Stimulated activated naive CD4-positive, alpha-beta T cell treated with Interleukin-2 at 50 U/mL for 16 hours (primary cell): ENCODE measurements at places on chromosomes 6 and 20.

DNA sequence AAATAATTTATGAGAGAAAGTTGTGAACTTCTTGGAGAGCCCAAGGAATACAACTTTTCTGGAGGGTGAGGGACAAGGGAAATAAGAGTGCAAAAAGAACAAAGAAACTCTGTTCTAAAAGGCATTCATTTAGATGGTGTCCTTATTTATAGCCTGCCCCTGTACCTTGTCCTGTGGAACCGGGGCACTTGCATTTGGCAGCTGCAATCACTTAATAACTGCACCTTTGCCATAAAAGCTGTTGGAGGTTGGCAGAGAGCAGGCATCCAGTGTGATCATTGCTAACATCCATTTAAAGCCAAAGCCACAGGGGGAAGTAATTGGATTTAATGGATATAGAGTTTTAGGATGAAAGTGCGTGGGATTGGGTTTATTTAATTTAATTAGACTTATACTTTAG, 50.8 kb upstream of the SGK1 start:
- no peak for DNase-seq

DNA sequence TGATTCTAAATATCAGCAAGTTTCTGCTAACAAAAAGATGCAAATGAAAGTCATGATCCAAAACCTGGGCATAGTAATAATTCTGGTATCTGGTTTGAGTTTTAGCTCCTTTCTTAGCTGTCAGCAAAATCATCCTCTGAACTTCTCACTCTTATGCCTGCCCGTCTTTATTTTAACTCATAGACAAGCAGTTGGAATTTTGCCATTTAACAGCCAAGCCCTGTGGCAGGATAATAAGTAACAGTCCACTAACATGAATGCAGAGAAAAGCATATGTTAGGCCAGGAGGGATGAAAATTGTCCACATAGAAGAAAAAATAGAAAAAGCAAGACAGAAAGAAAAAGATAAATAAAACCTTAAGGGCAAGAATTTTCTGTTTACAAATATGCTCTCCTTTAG, 170.0 kb upstream of the LAMA2 start:
- DNase-seq: no peak

GRCh38 chr6:17458966-17459365, 65.6 kb downstream of the CAP2 start:
- DNase-seq: no peak

DNA sequence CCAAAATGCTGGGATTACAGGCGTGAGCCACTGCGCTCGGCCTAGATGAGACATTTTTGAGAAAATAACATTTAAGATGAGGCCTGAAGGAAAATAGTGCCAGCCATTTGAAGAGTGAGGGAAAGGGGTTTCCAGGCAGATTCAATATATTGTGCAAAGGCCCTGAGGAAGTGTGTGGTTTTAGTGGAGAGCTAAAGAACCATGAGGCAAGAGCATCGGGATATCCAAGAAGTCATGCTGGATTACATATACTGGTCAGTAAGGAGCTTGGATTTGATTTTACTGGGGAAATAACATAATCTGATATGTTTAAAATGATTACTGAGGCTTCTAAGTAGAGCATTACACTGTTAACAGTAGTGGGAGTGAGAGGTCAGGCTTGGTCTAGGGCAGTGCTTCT, 47.0 kb downstream of the CARMIL1 start:
- no peak for DNase-seq

GRCh38 chr20:62624325-62624690, 18.0 kb upstream of the SLCO4A1 start:
- no peak for DNase-seq

DNA sequence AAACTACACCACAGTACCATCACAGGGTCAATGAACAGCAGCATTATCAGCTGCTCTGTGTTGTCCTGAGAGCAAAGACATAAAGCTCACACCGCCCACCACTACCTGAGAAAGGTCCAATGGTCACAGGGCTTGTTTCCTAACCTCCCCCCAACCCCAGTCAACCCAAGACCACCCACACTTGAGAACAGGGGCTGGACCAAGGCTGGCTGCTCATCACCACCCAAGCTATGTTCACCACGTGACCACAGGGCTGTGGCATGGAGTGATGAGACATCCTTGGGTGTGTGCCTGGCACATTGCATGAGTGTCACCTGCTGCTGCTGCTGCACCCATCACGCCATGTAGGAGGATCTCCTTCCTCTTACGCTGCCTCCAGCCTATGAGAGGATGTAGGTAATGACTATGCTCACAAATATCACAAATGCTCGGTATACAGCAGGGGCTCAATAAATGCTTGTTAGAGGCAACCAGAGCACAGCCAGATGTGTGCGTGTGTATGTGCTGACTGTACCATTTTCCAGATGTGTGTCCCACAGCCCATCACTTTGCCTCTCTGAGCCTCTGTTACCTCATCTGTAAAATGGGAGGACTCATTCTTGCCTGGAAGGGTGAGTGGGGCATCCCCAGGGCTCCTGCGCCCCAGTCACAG, 23.3 kb upstream of the SIRPA start:
- DNase-seq: no peak

GRCh38 chr6:75842732-75843131, 93.7 kb downstream of the MYO6 start:
- DNase-seq: no peak

DNA sequence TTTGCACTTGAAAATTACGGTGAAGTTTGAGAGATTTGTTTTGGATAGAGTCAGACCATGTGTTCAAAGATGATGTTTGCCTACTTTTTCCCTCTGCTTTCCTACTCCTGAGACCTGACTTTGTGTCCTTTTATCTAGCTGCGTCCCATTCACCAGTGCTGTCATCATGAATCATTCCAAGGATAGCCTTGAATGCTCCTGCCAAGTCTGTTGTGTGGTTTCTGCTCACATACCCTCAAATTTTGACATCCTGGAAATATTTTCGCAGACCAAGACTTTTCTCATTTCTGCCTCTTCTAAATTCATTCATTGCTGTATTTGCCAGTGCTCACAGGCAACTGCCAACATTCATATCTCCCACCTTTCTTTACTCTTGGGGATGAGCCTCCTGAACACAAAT, 175.9 kb upstream of the SCGN start:
- no peak for DNase-seq

- DNase-seq: no peak
Observed at GRCh38 chr6:13473768-13474165, 13.6 kb downstream of the GFOD1 start.

- no peak for DNase-seq
Observed at GRCh38 chr20:54131675-54132611, 41.8 kb downstream of the CYP24A1 start.

- no peak for DNase-seq
Observed at GRCh38 chr6:15715060-15715459, 52.2 kb upstream of the DTNBP1 start.

DNA sequence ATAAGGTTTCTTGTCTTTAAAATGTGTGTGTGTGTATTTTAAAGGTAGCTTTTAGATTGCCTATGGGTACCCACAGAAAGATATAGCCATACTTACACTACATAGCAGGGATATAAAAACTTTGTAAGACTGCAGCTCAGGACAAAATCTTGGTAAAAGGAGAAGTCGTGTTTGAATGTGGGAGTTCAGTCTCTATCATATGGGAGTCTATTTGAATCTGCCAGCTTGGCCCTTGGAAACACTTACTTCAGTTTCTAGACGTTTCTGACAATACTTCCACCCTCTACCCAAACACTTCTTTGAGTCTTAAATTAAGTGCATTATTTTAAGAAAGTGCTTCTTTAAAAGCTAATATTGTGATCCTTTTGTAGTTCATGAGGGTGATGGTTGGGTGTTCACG, 155.7 kb downstream of the CARMIL1 start:
- DNase-seq: no peak

DNA sequence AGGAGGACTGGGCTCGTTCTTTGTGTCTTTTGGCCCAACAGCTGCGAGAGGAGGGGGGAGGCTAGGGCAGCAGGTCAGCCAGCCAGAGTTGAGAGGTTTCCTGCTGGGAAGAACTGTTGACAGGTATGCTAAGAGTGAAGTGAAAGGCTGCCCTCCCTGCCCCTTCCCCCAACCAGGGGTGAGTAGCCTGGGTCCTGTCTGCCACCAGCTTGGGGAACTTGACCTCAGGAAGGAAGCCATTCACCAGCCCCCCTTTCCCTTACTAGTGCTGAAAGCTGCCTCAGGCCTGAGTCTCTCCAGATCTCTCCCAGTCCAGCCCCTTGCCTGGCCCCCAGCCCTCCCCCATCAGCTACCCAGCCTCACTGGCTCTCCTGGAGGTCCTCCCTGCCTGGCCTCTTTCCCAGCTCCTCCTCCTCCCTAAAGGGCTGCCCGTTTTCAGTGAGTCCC, 20.7 kb upstream of the ZNF76 start:
- no peak for DNase-seq

DNA sequence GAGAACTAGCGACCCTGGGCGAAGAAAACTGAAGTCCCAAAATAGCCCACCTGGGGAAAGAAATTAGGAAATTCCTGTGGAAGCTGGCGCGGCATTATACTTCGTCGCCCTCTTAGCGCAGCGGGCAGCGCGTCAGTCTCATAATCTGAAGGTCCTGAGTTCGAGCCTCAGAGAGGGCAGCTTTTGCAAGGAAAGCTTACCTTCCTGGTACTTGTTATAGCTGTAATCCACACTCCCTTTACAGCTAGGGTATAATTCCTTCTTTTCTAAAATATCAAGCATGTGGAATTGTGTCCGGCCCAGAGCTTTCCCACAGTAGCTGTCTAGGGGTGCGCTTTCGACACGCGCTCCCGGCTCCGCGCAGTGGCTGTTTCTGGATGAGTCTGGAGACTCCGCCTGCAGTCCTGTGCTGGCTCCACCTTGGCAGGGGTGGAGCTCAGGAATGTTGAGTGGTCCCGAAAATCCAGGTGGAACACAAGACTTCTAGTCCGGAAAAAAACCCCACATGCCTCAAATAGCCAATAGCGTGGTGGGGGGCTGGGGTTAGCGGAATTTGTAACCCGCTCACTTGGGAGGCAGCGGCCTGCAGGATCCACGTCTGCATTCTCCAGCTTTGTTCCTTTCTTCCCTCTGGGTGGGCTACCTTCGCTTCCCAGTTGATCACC, 83.7 kb upstream of the ZNF322 start:
- no peak for DNase-seq

DNA sequence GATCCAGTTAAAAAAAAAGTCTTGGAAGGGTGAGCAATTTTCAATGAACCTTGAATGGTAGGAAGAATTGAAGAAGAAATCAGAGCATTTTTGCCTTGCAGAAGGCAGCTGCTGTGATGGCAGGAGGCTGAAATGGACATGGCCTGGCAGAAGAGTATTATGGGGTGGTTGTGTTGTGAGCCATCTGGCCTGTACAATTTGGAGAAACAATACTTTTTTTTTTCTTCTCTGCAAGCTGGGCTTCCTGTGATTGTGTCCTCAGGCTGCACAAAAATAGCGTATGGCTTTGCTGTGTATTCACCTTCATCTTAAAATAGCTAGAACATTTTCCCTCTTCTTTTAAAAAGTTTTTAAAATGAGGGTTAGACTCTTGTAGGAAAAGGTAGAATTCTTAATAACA, 21.4 kb downstream of the SYCP2L start:
- no peak for DNase-seq

DNA sequence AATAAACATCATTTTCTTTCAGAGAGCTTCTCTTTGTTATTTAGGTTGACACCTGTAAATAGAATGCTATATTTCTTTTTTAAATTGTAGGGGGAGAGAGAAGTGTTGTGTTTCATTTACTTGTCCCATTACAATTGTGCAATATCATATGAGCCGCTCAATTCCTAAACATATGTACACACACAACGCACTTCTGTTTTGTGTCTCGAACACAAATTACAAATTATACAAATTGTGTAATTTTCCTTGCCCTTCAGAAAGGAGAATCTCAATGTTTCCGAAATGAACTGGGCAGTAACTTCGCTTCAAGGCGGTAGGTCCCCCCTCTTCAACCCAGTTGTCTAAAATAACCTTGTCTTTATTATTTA, 2.6 kb upstream of the ABT1 start:
- DNase-seq: no peak

GRCh38 chr6:166707045-166707444, 80.0 kb upstream of the RPS6KA2 start:
- no peak for DNase-seq

DNA sequence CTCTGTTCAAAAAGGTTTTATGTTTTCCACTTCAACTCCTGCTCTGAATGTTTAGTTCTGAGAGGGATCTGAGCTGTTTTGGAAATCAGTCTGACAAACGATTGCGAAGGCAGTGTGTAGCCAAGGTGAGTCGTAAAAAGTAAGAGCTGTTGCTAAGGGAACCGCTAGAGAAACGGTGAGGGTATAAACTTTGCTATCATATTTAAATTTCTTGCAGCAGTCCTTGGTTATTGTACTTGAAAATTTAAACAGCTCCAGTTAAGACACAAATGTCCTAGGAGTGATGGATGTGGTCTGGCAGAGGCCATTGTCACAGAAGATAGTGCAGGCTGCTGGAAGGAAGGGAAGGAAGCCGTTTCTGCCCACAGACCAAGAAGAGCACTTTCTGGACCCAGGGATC, 64.9 kb upstream of the CITED2 start:
- no peak for DNase-seq

- no peak for DNase-seq
Observed at GRCh38 chr6:7180751-7181150, 73.0 kb downstream of the RREB1 start.

DNA sequence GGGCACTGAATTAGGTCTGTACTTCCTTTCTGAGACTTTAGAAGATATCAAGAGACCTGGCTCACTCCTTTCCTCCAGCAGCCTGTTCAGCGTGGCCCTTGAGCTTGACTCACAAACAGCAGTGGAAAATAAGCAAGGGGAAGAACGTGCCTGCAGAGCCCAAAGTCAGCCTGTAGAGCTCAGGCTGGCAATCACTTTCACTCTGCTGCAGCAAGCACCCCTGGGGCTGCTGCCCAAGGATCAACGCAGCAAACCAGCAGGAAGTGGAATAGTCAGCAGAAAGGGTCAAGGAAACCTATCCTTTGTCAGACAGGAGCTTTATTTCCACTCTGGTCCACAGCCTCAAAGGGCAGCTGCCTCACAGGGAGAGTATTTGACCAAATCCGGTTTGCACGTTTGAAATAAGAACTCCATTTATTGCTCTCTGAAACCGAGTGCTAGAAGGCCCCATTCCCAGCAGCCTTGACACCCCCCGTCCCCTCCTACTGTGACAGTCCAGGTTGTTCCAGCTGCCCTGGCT, 77.4 kb downstream of the PRDM1 start:
- DNase-seq: peak; percentile 51

- DNase-seq: no peak
Observed at GRCh38 chr6:90387383-90387775, 90.7 kb upstream of the BACH2 start.

DNA sequence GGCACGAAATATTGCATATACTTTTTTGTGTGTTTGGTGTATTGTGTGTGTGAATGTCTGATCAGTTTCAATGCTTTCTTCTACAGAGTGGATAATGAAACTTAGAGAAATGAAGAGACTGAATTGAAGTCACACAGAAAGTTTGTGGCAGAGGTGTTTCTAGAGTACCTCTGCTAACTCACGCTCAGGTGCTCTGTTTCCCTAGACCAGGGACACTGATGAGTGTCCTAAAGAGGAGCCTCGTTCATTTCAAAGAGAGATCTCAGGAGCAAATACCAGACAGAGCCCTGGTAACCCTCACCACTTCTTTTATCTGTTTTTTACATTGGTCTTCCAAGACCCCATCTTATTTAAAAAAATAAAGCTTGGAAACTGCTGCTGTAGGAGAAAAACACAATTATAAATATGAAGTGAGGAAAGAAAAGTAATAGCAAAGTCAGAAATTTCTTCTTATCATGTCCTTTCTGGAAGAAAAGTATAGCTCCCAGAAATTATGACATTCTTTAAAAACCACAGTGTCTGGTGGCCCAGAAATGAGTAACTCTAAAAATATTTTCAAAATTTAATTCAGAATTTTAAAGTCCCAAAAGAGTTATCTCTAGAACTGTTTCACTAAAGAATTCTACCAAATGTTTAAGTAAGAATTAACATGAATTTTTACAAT, 720.6 kb downstream of the RFPL4B start:
- DNase-seq: no peak

- DNase-seq: no peak
Observed at GRCh38 chr20:37988306-37988954, 44.8 kb downstream of the TTI1 start.
